IPS DF 19.7 (cell line): ENCODE measurements at places on chromosomes 5 and 9.
A peak's percentile ranks its signal among the peaks of the same experiment; 100 is the strongest.

DNA sequence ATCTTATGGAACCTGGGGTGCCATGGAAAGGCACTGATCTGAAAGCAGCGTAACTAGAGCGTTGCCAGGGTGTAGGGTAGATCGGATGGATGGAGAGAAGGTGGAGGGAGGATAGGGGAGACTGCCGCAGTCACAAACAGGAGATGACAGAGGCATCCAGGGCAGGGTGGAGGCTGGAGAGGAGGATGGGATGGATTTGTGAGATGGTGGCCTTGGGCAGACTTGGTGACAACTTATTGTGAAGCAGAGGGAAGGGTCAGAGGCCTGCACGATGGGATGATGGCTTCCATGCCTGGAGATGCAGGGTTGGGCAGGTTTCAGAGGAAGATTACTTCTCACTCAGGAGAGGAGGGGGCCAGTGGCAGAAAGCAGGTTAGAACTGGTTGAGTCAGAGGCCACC lies 2.4 kb downstream of the GLIPR2 start:
- no peak for DNase-seq

GRCh38 chr9:136942112-136942880 lies 2.2 kb downstream of the FBXW5 start:
- no peak for DNase-seq

- DNase-seq: no peak
These were observed 305.5 kb downstream of the ZSWIM6 start for GRCh38 chr5:61637566-61637965.

GRCh38 chr9:11546231-11546630 lies 933.4 kb upstream of the PTPRD start:
- DNase-seq: no peak

DNA sequence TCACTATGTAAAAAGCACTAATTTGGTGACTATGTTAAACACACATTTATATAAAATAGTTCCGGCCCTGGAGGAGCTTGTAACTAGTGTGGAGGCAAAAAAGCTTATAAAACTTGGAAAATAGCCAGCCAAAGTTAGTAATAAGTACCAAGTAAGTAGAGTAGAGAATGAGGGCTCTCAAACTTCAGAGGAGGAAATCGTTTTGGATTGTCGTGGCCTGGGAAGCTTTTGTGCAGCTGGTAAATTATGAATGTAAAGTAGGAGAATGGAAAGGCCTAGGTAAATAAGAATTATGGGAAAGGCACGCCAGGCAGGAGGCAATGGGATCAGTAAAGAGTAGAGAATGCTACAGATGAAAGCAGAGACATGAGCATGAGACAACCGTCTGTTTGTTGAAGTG lies 832.7 kb upstream of the ZNF608 start:
- DNase-seq: no peak

- no peak for DNase-seq
These were observed 33.4 kb downstream of the RXRA start for GRCh38 chr9:134359493-134360179.

GRCh38 chr9:27888661-27889295 lies 315.5 kb upstream of the C9orf72 start:
- no peak for DNase-seq

DNA sequence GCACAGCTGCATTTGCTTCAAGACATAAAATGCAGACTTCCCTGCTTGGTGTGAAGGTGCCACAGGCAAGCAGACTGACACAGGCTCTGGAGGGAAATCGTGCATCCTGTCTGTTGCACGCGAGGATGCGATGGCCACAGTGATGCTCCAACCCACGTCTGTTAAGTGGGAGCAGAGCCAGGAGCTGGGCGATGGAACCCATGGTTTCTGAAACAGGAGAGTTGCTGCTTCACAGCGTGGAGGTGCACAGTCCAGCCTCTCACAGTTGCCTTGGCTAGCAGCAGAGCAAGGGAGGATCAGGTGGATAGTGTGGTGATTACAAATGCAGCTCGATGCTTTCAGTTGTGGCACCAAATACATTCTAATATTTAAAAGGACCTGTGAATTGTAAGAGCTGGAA lies 108.8 kb downstream of the TENT4A start:
- DNase-seq: no peak

GRCh38 chr9:73151653-73152542 lies at the start of gene ANXA1:
Gene ANXA1, plus strand, starts transcription at chr9:73151865. Its CDS starts 6,671 bp downstream, at chr9:73158536.
- no peak for DNase-seq

- no peak for DNase-seq
These were observed 15.5 kb downstream of the TYRP1 start for GRCh38 chr9:12708562-12709298.

- DNase-seq: no peak
These were observed at the start of gene NDUFS6 for GRCh38 chr5:1801222-1801966. Gene NDUFS6, plus strand, starts transcription at chr5:1801407. Its CDS starts 11 bp downstream, at chr5:1801418.

DNA sequence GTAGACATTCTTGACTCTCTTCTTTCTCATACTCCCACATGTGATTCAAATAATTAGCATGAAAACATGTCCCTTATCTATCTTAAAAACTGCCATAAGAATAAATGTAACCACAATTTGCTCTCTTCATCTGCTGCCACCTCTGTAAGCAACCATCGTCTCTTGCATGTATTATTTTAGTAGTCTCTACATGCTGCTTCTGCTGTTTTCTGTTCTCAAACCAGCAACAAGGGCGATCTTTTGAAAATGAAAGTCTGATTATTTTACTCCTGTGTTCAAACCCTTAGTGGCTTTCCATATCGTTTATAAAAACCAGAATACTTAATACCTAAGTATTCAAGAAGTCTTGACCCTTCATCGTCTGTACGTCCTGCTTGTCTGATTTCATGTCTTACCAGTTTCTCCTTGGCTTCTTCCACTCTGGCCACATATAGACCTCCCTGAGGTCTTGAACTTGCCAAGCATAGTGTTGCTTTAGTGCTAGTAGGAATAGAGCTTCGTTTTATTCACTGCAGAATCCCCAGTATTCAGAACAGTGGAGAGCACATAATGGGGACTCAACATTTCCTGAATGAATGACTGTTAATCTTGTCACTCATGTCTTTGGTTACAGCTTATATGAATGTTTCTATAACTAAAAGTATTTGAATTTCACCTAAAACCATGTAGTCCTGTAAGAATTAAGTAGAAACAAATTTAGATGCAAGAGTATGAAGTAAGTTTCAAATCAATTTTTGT lies 10.6 kb downstream of the CDC42SE2 start:
- DNase-seq: no peak

- no peak for DNase-seq
These were observed 176.4 kb upstream of the CCNG1 start for GRCh38 chr5:163260961-163261360.

DNA sequence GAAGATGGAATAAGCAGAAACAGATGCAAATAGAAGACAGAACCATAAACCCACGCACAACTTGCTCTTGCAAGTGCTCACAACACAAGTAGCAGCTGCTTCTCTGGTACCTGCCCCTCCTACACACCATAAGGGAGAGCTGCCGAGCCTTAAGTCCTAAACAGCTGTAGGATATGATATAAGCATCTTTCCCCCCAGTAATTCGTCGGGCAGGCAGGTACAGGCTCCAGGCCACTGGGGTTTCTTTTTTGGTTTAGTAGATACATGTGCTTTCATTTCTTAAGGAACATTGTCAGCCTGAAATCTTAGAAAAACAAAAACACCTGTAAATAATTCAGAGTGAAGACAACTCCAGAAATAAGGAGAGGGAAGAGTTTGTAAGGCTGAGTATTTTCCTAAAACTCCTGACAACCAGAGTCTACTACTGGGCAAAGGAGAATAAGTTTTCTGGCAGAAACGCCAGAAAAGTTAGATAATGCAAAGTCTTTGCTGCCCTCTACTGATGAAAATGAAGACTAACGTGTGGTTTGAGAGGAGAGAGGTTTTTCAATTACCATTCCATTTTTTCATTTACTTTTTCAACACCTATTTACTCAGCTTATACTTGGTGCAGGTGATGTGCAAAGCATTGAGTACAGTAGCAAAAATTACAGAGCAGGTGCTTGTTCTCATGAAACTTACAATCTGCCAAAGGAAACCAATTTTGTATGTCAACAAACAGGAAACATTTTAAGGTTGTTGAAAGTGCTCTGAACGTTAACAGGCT lies 20.1 kb upstream of the TCERG1 start:
- no peak for DNase-seq

DNA sequence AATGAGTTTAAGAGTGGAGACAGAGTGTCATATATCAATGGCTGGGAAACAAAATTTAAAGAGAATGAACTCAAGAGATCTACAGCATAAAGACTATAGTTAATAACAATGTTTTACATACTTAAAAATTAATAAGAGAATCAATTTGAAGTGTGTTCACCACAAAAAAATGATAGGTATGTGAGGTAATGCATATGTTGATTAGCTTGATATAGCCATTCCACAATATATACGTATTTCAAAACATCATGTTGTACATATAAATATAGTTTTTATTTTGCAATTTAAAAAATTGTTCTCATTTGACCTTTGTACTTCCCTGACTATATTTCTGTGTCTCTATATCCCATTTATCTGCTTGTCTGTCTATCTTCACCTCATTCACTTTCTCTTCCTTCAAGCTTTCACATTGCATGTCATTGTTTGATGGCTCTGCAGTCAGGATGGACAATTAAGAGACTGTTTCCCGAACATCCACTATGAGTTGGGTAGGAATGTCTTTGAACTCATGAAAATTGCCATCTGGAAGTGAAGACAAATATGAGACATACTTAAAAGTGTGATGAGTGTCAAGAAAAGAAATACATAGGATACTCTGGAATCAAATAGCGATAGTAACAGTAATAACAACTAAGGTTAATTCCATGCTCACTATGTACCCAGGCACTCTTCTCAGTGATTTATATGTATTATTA lies 359.9 kb upstream of the ACTBL2 start:
- DNase-seq: no peak

- no peak for DNase-seq
These were observed 119.8 kb downstream of the GABRG2 start for GRCh38 chr5:162187371-162187770.

DNA sequence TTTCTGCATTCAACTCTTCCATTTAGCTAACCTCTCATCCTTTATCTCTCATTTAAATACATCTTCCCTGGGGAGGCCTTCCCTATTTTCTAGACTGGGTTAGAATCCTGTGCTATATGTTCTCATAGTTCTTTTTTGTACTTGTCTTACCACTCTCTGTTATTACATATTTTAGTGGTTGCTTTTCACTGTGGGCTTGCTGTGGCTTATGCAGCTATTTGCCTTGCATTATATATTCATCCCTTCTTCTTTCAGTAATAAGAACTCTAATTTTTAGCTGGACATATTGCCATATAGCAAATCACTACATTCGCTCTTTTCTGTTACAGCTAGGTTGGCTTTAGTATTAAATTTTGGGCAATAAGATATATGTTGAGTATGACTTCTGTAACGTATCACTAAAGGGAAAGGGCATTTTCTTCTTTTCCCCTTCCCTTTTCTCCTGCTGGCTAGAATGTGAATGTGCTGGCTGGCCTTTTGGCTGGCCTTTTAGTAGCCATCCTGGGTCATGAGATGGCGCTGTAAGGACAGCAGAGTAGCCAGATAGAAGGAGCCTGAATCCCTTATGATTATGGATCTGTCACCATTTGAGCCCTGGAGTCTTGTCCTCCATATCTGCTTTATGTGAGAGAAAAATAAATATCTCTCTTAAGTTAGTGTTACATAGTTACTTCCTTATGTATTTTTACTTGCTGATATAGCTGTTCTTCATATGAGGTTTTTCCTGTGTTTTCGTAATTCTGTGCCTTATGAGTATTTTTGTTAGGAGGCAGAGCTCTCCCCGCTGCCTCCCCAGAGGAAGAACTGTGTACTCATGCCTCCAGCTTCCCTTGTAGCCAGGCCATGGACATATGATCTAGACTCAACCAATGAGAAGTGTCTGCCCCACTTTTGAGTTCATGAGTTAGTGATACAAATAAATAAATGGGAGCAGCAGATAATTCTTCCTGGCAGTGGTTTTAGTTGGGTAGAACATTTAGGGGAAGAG lies 65.8 kb downstream of the NDUFAF2 start:
- peak; percentile 15 for DNase-seq

DNA sequence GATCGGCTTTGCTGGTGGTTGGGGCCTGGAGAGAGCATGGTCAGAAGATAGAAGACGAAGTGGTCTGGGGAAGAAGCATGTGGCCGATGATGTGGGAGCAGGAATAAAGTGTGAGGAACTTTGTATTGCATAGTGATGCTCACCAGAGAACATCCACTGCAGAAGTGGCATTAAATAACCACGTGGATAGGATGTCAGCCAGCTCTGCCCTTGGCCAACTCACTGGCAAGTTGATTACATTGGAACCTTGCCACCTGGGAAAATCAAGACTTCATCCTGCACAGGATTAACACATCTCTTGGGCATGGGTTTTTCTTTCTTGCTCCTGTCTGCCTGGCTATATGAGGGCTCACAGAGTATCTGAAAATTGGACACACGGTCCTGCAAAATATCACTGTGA lies 217.4 kb downstream of the DMRT2 start:
- DNase-seq: no peak

GRCh38 chr5:91302305-91302704 lies 80.8 kb downstream of the ARRDC3 start:
- no peak for DNase-seq

GRCh38 chr5:1195439-1195838 lies 6.0 kb upstream of the SLC6A19 start:
- no peak for DNase-seq

DNA sequence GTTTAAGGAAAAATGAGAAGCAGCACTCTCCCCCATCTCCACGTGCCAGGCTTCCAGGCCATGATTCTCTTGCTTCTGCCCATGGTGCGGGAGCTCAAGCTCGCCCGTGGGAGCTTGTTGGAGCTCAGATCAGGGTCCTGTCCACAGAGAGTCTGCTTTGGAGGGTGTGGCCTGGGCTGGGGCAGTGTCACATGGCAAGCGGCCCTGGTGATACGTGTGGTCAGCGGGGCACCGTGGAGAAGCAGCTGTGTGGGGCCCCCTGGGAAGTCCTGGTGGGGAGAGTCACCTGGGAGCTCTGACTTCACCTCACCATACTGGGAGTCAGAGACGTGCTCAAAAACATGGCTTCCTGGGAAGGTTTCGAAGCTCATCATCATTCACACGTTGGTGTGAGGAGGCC lies 275.3 kb downstream of the GADD45G start:
- no peak for DNase-seq

DNA sequence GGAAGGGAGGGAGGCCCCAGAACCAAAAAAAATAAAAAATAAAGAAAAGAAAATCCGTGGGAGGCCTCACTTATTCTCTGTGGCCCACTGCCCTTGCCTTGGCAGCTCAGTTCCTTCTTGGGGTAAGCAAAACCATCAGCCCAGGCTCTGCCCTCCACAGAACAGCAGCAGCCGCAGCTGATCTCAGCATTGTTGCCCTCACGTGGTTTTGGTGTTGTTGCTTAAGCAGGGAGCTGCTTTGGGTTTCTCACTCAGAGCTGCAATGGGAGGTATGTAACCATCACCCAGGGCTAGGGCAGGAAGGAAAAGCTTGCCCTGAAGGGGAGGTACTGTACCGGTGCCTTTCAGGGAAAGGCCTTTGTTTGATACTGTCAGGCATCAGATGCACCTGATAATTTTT lies 374.7 kb upstream of the WWC1 start:
- no peak for DNase-seq

GRCh38 chr5:75690669-75691068 lies 26.6 kb downstream of the POC5 start:
- no peak for DNase-seq

- DNase-seq: peak; percentile 42
These were observed 178.4 kb downstream of the PAX5 start for GRCh38 chr9:36855448-36856315.
